ENCODE measurements at places on chromosomes 12 and 14. TPM values are rescaled to one million over a fixed set of nuclear protein-coding genes. Genes with fewer than 3 reads are reported as not detected.

DNA sequence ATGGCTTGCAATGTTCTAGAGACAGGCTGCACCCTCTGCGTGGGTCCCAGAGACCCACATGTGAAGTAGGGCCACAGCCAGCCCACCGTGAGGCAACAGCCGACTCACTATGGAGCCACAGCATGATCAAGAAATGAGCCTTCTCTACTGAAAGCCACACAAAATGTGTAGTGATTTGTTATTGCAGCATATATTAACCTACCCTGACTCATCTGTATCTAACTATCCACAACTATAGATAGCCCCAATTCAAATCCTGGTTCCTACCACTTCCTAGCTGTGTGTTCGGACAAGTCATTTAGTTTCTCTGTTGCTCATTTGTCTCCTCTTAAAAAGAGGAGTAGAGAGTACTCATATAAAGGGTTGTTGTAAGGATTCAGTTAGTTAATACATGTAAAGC is 1152.3 kb downstream of the BCL11B start:
- H3K27me3 ChIP-seq = no peaks in the 10 kb centered on the region
- no peak overlapping the region for H3K4me3 ChIP-seq
- no peaks in the 10 kb centered on the region for H3K36me3 ChIP-seq
- no peaks in the 10 kb centered on the region for H3K4me1 ChIP-seq
- H3K27ac ChIP-seq = no peak overlapping the region
- DNase-seq = no peak

Gene STAB2
- total RNA-seq = not detected

GRCh38 chr12:4293966-4294505 is 20.5 kb downstream of the CCND2 start:
- DNase-seq = no peak
- H3K27me3 ChIP-seq = no peaks in the 10 kb centered on the region
- H3K27ac ChIP-seq = peak overlapping the region; percentile 52

DNA sequence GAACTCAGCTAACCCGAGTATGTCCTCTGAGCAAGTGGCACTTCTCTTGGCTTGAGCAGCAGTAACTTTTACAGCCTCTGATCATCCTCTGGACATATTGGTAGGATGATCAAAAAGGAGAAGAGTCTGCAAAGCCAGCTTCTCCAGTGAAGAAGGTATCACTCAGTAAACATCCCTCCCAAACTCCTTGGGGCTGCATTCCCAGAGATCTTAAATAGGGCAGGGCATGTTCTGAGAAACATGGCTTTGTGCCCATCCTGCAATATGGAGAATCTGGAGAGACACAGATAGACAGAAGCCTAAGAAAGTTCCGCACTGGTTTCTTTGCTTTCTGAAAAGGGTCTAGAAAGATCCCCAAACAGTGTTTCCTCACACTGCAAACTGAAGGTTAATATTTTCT is 65.4 kb downstream of the RBM19 start:
- DNase-seq = no peak
- no peaks in the 10 kb centered on the region for H3K4me1 ChIP-seq
- no peak overlapping the region for H3K4me3 ChIP-seq
- H3K27ac ChIP-seq = no peak overlapping the region
- H3K36me3 ChIP-seq = no peaks in the 10 kb centered on the region
- H3K27me3 ChIP-seq = no peaks in the 10 kb centered on the region

Gene SLCO1B1
- total RNA-seq = not detected

DNA sequence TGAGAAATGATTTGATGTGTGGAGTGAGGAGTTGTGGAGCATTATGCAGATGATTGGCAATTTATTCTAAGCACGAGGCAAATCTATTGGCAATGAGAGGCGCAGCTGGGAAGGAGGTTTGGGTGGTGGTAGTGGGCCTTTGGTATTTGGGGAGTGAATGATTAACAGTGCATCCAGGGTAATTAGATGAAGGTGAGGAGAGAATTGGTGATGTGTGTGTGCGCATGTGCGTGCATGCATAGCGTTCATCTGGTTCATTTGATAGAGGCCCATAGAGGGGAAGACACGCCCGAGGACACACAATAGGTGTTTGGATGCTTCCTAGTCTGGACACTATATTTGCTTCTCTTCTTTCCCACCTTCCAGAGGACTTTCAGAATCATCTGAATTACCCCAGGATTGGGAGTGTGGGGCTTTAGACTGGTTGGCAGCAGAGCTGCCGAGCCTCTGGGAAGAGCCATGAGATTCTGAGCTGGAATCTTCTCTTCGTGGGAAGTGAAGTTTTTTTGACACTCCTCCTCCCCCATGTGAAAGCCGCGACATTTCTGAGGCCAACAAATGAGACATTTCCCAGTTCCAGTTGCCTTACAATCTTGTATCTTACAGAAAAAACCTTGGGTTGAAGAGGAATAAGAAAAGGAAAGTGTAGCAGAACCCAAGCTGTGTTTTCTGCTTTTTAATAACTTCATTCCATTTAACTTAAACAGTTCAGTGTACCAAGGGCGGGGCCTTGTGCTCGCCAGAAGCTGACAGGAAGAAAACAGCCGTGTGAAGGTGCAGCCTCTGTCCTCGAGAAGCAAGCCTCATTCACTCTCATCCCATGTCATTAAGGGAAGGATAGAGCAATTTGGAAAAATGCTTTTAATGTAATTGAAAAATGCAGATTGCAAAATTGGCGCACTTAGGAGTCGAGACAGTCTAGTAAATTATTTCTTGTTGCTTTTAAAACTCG is 65.2 kb downstream of the SLC25A47 start:
- no peaks in the 10 kb centered on the region for H3K36me3 ChIP-seq
- H3K27me3 ChIP-seq = no peaks in the 10 kb centered on the region
- no peak for DNase-seq
- H3K27ac ChIP-seq = no peak overlapping the region

DNA sequence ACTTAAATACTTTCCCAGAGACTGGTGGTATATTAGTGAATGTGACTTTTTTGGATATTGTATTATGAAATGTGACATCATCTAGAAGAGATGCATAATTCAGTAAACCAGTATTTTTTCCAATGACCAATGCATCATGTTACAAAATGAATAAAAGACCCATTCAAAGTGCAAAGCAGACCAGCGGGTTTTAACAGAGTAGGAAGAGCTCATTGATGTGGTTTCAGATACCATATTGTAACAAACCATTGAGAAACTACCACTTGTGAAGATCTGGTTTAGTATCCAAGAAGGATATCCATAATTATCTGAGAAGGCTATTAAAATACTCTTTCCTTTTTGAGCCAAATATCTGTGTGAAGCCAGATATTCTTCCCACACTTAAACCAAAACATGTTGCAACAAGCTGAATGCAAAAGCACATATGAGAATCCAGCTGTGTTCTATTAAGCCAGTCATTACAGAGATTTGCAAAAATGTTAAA is 47.7 kb downstream of the MVK start:
- H3K4me3 ChIP-seq = no peak overlapping the region
- peaks cover 5% of the 10 kb centered on the region for H3K27me3 ChIP-seq
- no peaks in the 10 kb centered on the region for H3K4me1 ChIP-seq

DNA sequence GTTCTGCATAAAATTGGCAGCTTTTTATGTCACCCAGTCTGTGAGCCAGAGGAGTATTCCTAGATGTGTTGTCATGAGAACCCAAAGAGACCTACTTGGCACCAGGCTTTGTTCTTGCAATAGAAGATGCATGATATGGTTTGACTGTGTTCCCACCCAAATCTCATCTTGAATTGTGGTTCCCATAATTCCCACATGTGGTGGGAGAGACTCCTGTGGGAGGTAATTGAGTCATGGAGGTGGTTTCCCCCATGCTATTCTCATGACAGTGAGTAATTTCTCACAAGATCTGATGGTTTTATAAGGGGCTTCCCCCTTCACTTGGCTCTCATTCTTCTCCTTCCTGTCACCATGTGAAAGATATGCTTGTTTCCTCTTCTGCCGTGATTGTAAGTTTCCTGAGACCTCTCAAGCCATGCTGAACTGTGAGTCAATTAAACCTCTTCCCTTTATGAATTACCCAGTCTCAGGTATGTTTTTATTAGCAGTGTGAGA is 572.0 kb upstream of the ATP2B1 start:
- H3K27me3 ChIP-seq = no peaks in the 10 kb centered on the region
- no peak for DNase-seq
- no peak overlapping the region for H3K27ac ChIP-seq

GRCh38 chr12:111616177-111616623 is 17.1 kb upstream of the ATXN2 start:
- no peaks in the 10 kb centered on the region for H3K4me1 ChIP-seq
- no peaks in the 10 kb centered on the region for H3K27me3 ChIP-seq
- no peak for DNase-seq
- no peak overlapping the region for H3K4me3 ChIP-seq
- H3K27ac ChIP-seq = no peak overlapping the region
- no peaks in the 10 kb centered on the region for H3K36me3 ChIP-seq

DNA sequence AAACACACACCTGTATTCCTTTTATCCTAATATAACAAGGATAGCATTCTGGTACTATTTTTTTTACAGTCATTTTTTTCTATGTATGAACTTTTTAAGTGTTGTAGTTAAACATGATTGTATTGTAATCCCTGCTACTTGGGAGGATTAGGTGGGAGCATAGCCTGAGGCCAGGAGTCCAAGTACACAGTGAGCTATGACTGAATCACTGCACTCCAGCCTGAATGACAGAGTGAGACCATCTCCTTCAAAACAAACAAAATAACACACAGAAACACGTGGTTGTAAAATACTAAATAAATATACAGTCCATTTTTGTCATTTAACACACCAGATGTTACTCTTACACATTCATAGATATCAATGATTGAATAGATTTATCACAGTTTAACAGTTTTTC is 56.9 kb downstream of the MAP4K5 start:
- peaks cover 37% of the 10 kb centered on the region for H3K36me3 ChIP-seq
- H3K27me3 ChIP-seq = no peaks in the 10 kb centered on the region
- H3K4me1 ChIP-seq = no peaks in the 10 kb centered on the region
- DNase-seq = no peak

- no peaks in the 10 kb centered on the region for H3K27me3 ChIP-seq
- H3K36me3 ChIP-seq = no peaks in the 10 kb centered on the region
- H3K27ac ChIP-seq = no peak overlapping the region
Observed at GRCh38 chr12:117749431-117749830, 219.4 kb downstream of the KSR2 start.

GRCh38 chr14:28763751-28764256 is 2.8 kb upstream of the FOXG1 start:
- H3K27ac ChIP-seq = no peak overlapping the region
- H3K27me3 ChIP-seq = peaks cover 100% of the 10 kb centered on the region

Gene DPY19L2
- 28.8 TPM for total RNA-seq

DNA sequence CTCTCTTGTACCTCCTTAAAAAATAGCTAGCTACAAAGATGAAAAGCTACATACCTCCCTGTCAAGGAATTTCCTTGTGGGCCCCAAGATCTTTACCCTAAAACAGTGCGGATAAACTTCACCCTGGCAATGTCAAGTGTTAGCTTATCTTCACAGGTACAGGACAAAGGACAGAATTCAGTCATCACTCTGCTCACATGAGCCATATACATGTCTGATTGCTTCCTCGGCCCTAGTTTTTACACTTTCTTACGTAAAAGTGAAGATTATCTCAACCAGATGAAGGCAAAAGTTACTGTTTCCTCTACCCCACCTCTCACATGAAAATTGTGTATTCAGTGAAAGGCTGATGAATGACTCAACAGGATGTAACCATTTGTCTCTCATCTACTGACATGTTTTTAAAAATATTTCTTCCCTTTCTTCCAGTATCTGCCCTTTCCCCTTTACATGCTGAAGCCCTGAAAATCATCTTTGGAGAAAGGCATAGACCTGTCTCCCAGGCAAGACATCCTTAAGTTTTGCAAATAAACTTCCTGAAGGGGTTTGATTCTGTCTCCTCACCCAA is 890.1 kb downstream of the GALC start:
- H3K27ac ChIP-seq = no peak overlapping the region
- H3K4me3 ChIP-seq = no peak overlapping the region
- H3K4me1 ChIP-seq = no peaks in the 10 kb centered on the region
- H3K36me3 ChIP-seq = no peaks in the 10 kb centered on the region
- no peaks in the 10 kb centered on the region for H3K27me3 ChIP-seq

Gene RTN1
- total RNA-seq = 8.0 TPM

Gene HOXC10
- total RNA-seq = not detected

DNA sequence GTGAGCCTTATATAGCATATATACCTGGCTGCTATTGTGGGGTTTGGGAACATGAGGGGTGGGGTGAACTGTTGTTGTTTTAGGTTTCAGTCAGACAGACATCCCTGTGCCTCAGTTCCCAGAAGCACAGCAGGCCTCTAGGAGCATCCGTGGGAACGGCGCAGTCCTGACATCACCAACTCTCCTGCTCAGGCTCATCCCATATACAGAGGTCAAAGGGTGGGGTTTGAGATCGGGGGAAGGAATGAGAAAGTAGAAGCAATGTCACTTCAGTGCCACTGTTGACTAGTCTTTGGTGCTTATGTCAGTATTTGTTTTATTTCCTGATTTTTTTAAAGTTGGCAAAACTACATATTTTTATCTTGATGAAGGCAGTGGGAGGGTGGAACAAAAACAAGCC is 43.1 kb upstream of the A2ML1 start:
- no peak for DNase-seq
- no peak overlapping the region for H3K4me3 ChIP-seq
- H3K27me3 ChIP-seq = no peaks in the 10 kb centered on the region

GRCh38 chr12:3597526-3598210 is 106.7 kb downstream of the PRMT8 start:
- DNase-seq = peak; percentile 21
- no peak overlapping the region for H3K4me3 ChIP-seq
- H3K27me3 ChIP-seq = peaks cover 3% of the 10 kb centered on the region
- H3K27ac ChIP-seq = no peak overlapping the region
- H3K36me3 ChIP-seq = no peaks in the 10 kb centered on the region
- H3K4me1 ChIP-seq = no peaks in the 10 kb centered on the region

Gene RNF212B
- not detected for total RNA-seq

DNA sequence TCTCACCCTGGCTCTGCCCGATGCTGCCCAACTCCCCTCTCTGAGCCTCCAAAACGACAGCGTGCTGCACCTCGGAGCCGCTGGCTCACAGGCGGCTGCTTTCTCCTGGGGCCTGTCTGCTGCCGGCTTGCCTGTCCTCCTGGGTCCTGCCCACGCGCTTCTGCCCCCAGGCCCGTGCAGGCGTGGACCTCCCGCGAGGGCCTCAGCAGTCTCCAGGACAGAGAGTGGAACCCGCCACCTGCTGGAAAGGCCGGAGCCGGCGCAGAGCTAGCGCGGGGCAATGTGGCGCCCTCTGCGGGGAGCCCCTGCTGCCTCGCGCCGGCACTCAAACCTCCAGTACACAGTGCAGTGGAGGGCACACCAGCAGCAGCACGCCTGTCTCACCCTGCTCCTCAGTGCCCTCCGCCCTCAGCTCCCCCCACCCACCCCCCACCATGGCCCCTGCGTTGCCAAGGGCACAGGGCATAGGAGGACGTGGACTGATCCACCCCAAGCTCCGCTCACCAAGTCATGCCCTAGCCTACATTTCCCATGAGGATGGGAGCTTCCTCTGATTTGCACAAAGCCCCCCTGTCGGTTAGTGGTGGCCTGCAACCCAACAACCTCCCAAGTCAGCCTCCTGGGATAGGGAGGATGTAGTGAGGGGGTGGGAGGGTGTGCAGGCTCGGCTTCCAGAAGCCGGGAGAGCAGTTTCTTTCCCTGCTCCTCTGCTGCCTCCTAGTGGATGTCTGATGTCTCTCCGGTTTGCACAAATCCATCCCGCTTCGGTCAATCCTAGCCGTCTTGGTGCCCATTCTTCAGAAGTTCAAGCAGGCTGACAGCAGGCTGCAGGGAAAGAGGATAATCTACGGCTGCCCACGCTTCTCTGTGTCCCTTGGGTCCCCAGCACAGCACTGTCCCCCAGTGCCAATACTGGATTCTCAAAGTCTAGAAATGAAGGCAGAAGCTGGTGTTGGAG is 25.2 kb downstream of the KRT8 start:
- H3K27me3 ChIP-seq = no peaks in the 10 kb centered on the region
- peak overlapping the region; percentile 7 for H3K4me3 ChIP-seq
- peaks cover 25% of the 10 kb centered on the region for H3K4me1 ChIP-seq
- peak; percentile 87 for DNase-seq
- peak overlapping the region; percentile 15 for H3K27ac ChIP-seq

Gene ZNF84
- total RNA-seq = 32.1 TPM
